Left cardiac atrium (tissue), 4 donors: ENCODE measurements at places on chromosomes 5 and 9.

DNA sequence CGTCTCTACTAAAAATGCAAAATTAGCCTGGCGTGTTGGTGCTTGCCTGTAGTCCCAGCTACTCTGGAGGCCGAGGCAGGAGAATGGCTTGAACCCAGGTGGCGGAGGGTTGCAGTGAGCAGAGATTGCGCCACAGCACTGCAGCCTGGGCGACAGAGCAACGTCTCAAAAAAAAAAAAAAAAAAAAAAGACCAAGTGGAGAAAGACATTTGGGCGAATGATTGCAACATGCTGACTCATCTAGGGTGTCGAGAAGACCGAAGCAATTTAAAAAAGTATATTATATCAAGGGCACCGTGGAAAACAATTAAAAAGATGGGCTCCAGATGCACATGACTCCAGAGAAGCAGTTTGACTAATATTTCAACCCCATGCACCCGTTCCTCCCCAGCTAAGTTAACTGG lies 9.2 kb downstream of the KLF4 start:
- peak; percentile 62 for DNase-seq

DNA sequence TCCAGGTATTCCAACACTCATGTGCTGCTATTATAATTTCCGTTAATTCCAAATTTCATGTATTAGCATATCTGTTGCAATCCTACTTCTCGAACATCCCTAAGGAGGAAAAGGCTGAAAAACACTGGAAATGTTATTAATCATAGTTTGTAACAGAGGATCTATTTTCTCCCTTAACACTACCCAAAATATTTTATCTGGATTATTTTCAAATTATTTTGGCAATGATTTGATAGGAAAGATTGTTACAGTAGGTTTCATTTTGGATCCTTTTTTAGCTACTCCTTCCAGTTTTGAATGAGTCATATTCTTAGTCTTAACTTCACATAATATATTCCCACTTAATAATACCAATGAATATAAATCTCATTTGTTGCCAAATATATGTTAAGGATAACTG lies 13.9 kb upstream of the NAA35 start:
- no peak for DNase-seq

- DNase-seq = no peak
These were observed 4.3 kb downstream of the ATP6V1G1 start for GRCh38 chr9:114591849-114592248.

DNA sequence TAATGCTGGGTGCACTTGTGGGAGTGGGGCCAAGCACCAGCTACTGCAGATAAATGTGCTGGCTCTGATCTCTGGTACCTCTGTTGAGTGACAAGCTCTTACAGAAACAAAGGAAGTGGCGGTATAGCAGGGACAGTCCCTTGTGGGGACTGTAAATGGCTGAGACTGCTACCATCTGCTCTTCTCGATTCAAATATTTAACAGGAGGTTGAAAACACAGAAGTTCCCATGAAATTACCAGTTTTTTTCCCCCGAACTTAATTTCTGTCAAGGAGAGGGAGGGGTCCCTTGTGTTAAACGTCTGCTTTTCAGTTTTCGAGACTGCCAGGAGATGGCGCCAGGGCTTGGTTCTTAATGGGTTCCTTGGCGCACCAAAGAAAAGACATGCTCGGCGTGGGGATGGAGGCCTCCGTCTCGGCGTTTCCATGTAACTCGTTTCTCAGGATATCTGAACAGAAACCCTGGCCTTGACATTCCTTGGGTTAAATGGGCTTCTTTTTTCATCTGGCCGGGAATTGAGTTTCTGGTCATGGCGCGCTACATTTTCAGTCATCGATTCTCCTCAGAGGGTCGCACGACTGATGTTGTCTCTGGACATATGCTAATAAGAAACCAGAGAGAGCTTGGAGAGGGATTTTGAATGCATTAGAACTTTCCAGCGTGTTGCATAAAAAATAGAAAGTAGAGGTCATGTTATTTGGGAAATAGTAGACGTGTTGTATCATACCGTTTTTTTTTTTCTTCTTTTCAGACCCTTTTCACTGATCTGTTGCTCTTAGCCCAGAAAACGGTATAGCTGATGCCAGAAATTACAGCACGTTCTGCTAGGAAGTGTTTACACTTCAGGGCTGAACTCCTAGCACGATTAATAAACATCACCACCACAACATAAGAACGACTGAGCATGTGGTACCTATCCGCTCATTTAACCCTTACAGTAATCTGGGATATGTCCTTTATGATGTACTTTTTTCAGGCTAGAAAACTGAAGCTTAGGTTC lies 64.0 kb downstream of the CARTPT start:
- DNase-seq = peak; percentile 86

DNA sequence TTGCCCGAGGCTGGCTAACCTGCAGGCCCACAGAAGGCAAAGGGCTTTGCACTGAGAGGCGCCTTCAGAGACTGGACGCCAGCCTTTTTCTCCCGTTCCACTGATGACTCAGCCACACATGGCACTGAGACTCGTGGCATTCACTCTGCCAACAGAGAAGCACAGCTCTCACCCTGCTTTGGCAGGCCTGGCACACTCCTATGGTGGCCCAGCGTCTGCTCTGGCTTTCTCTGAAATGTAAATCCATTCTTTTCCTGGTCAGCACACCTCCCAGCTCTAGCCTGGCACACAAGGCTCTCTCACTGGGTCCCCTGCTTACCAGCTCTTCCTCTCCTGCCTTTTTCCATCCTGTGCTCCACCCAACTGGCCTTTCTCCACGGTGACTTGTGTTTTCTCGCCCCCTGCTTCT lies 5.9 kb upstream of the MELK start:
- peak; percentile 31 for DNase-seq

- DNase-seq = no peak
These were observed 32.0 kb upstream of the HAPLN1 start for GRCh38 chr5:83752700-83753099.

DNA sequence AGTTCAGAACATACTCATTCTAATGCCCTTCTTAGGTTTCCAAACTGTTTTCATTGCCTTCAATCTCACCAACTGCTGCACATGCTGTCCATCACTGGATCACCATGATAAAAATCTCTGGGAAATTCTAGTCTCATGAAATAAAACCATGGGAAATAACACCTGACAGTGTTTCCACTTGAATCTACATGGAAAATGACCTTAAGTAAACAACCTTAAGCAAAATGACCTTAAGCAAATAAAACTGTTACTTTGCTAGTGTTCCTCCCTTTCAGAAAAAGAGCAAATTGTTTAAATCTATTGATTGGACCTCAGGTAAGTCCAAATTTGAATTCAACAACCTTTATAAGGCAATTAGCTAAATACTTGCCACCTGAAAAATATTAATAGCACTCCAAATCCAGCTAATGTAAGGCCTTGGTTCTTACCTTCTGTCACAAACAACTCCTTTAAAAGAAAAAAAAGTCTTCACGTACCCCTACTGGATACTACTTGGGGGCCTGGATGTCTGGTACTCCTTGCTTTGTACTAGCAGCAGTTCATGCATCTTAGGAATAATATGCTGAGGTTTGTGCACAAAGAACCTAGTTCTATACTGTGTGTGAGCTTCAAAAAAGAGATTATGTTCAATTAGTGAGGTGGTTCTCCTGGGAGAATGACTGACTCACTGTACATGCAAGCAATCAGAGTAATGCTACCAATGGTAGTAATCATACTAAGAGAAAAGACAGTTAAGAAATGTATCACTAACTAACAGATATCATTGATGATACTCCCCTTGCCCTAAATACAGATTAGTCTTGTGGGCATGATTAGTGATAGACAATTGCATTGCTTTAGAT lies 630.4 kb downstream of the PSAT1 start:
- no peak for DNase-seq

GRCh38 chr5:61023131-61023530 lies 78.1 kb downstream of the NDUFAF2 start:
- DNase-seq = no peak

DNA sequence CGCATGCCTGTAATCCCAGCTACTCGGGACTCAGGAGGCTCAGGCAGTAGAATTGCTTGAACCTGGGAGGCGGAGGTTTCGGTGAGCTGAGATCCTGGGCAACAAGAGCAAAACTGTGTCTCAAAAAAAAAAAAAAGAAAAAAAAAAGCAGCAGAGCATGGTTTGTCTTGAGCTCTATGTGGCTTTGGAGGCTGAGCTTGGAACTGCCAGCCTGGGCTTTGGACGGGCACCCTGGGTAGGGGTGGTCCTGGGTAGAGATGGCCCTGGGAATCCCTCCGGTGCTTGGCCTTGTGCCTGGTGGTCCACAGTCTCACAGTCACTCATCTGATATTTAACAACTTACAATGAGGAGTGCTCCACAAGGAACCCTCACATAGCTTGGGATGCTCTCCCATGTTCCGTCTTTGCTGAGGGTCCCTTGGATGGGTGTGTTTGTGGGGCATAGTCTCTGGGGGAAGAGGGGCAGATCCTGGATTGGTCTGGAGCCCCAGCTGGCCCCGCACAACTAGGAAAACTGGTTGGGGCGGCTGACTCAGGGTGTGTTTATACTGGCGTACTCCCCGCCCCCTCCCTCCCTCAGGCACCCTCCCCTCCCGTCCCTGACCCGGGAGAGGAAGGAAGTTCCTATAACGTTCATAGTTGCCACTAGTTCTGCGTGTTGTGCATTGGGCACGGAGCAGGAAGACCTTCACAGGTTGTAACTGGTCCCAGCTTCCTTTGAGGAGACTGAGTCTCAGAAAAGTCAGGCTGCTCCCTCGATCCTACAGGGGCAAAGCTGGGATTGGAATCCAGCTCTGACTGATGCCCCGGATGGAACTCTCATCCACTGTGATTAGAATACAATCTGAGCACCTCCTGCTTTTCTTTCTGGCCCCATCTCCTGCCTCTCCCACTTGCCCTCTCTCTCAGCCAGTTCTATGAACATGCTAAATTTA lies 11.2 kb downstream of the IER5L start:
- peak; percentile 79 for DNase-seq

DNA sequence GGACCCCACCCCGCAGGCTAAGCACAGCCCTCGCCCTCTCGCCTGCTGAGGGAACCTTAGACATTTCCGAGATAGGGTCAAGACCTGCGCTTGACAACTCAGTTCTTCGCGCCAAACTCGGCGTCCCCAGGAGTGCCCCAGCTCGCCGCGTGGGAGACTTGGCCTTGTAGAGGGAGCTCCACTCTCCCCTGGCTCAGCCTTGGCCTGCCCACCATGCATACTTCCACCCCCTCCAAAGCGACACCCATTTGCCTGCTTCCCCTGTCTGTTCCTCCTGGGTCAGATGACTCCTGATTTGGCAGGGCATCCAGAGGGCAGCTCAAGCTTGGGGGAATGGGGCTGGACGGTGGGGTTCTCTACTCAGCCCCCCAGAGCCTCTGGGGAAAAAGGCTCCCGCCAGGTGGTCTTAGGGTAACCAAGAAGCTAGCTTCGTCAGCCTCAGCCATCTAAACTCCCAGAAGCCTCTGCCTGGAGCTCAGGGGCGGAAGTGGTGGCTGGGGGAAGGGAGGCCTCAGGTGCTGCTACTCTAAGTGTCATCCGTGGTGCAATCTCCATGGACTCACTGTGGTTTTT lies 560 bp downstream of the DOCK2 start:
- peak; percentile 28 for DNase-seq

DNA sequence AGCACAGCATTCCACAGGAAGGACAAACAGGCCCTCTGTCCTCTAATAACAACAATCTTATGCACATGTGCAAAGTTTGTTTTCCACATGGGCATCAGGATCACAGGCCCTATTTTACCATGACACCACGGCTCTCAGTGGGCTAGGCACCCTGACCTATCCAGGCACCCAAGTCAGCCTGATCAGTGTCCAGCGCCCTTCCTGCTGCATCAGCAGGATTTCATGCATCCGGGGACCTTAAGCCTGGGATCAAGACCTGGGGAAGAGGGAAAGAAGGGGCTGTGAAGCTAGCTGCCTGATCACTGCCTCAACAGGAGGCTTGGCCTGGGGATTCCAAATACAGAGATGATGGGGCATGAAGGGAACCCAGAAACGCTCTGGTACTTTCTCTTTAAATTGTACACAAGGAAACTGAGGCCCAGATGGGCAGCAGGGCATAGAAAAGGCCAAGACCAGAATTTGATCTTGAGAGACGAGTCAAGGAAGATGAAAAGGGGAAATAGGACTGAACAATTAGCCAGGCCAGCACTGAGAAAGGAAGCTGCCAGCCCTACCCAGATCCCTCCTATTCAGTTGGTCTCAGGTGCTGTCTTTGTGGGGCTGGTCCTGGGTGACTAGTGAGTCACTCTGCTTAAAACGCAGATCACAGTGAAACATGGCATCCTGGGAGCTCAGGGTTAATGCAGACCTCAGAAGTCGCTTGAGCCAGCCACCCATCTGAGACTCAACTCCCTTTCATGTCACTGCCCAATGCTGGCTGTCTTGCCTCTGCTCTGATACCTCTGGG lies 57.9 kb downstream of the SHB start:
- no peak for DNase-seq

GRCh38 chr5:55601204-55601618 lies 66.4 kb upstream of the PLPP1 start:
- DNase-seq = peak; percentile 85

GRCh38 chr9:90000925-90001324 lies 396.1 kb downstream of the GADD45G start:
- no peak for DNase-seq

DNA sequence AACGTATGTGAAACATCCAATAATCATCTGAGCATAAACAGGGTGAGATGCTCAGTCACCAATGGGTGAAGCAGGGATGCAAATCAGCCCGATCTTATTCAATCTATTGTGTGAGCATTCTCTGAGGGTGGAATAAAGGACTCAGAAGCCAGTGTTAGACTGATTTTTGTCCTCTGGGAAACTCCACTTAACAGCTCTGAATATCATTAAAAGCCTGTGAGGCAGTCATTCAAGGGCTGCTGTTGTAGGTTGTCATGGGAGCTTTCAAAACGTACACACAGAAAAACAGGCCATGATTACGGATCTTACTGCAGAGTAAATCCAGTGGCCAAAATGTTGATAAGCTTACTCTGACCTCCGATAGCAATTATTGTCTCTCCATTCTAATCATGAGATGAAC lies 266.5 kb upstream of the EFNA5 start:
- no peak for DNase-seq

DNA sequence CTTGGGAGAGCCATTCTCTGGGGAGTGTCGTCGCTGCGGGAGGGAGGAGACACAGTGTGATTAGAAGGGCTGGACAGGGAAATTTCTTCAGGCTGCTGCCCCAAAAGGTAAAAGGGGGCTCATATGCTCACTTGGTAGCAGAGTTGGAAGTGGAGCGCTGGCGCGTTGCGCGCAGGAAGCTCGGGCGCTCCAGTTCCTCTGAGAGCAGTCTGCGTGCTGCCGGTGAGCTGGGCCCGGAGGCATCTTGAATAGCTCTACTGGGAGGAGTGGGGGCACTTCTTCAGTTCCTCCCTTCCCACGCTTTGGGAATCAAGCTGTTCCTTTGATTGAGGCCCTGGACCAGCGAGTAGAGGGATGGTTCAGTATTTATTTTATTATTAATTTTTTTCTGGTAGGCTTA lies 2.7 kb downstream of the RXFP3 start:
- DNase-seq = no peak

DNA sequence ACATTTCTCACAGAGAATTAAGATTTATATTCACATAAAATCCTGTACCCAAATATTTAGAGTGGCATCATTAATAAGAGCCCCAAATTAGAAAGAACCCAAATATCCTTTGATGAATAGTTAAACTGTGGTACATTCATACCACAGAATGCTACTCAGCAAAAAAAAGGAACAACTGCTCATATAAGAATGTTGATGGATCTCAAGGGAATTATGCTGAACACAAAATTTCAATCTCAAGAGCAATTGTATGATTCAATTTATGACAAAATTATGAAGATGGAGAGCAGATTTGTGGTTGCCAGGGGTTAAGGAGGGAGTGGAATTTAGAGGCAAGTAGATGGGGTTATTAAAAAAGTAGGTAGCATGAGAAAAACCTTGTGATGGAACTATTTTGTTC lies 4.5 kb upstream of the PAIP1 start:
- no peak for DNase-seq

- DNase-seq = no peak
These were observed 119.0 kb downstream of the ZCCHC7 start for GRCh38 chr9:37239224-37239859.

- DNase-seq = no peak
These were observed 38.7 kb upstream of the UBAP2 start for GRCh38 chr9:34087370-34087769.
